Activated CD4-positive, alpha-beta T cell treated with anti-CD3 and anti-CD28 coated beads, Interleukin-2, amount 50 U/mL, for 48 hours (primary cell): ENCODE measurements at places on chromosomes 3 and 15.
A peak's percentile ranks its signal among the peaks of the same experiment; 100 is the strongest.

- no peak for DNase-seq
Measured at GRCh38 chr3:143234526-143234925, 115.0 kb downstream of the CHST2 start.

DNA sequence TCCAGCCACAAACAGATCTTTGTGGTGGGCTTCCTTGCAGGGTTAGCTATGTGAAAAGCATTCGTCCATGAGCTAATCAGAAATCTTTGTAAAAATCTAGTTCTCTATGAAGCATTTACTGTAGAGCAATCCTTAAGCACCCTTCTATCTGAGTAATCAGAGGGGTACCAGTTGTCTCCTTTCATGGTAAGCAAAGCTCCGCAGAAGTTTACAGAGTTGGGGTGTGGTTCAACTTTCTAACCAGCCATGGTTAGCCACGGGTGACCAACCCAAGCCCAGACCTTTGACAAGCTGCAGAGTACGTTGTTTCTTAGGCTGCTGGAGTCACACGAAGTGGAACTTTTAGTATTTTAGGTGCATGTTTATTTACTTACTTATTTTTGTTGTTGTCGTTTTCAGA is 77.4 kb downstream of the FLNB start:
- DNase-seq, result no peak

DNA sequence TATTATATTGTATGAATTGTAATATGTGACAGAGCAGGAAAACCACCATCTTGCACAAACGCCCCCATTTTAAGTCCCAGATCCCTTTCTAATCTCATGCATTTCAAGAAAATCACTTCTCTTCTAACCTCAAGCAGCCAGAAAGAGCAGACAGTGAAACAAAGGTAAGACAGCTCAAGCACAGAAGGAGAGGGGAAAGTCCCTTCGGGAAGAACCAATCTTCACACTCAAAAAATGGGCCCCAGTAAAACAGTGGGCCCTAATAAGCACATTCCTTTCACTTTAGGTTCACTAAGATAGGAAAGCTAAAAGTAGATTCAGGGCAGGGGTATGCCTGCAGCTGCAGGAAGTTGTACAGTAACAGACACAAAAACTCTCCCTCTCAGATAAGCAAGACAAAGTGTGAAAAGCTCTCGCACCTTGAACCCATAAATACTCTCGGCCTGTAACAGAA is 1268.7 kb downstream of the SI start:
- no peak for DNase-seq

GRCh38 chr3:132090921-132091320 is 56.1 kb upstream of the CPNE4 start:
- DNase-seq, result no peak

DNA sequence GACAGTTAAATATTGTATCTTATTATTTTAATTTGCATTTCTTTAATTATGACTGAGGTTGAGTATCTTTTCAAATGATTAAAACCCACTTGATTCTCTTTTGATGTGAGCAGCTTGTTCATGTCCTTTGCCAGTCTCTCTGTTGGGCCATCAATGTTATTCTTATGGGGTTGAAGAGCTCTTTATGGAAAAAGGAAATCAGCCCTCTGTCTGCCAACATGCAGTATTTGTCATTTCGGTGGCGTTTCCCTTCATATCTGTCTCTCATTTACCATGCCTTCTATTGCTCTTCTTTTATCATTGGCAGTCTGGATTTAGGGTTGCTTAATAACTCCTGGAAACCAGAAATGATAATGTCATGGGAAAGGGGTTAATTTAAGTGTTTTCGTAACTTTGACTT is 340.7 kb upstream of the DNAJC19 start:
- no peak for DNase-seq

GRCh38 chr15:59051873-59052861 is 52.8 kb upstream of the CCNB2 start:
- no peak for DNase-seq

GRCh38 chr3:174229916-174230315 is 629.2 kb upstream of the NAALADL2 start:
- no peak for DNase-seq

DNA sequence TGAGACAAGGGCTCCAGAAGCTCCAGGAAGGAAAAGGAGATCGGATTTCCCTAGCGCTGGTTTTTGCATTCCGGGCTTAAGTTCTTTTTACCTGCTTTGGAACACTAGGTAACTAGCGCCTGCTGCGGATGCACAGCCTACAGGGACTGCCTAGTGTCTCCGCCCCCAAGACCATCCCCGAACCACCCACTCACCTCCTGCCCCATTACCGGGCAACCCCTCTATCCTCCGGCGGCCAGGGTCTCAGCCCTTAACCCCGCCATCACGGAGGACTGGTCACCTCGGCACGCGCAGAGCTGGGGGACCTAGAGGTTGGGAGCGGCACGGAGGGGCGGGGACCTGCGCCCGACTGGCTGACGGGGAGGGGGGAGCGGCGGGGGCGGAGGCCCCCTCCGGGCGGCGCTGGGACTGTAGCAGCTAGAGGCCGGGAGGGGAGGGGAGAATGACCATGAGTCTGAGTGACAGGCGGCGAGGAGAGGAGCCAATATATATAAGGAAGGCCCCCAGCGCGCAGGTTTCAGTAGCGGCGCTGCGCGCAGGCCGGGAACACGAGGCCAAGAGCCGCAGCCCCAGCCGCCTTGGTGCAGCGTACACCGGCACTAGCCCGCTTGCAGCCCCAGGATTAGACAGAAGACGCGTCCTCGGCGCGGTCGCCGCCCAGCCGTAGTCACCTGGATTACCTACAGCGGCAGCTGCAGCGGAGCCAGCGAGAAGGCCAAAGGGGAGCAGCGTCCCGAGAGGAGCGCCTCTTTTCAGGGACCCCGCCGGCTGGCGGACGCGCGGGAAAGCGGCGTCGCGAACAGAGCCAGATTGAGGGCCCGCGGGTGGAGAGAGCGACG is at the start of gene DLL4:
Gene DLL4, plus strand, starts transcription at position 520 of the 839 bp plus-strand sequence. CDS start 329 bp downstream, outside the sequence.
- peak; percentile 44 for DNase-seq

DNA sequence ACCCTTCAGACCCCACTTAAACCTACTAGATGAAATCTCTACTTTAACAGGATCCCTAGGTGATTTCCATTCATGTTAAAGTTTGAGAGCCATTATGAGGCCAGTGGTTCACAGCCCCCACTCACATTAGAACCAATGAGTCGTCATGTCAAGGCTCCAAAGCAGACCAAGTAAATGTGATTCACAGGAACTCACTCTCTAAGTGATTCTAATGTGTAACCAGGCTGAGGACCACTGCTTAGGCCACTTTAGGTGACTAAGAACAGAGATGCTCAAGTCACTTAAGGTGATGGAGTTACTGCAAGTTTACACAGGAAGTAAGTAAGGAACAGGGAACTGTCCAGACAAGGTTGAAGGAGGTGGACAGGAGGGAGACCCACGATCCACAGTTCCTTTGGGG is 7.7 kb downstream of the GALNT15 start:
- DNase-seq, result no peak

GRCh38 chr15:62495670-62496614 is 330.9 kb upstream of the C2CD4B start:
- no peak for DNase-seq

GRCh38 chr3:186099178-186099577 is 9.7 kb downstream of the ETV5 start:
- DNase-seq, result no peak

DNA sequence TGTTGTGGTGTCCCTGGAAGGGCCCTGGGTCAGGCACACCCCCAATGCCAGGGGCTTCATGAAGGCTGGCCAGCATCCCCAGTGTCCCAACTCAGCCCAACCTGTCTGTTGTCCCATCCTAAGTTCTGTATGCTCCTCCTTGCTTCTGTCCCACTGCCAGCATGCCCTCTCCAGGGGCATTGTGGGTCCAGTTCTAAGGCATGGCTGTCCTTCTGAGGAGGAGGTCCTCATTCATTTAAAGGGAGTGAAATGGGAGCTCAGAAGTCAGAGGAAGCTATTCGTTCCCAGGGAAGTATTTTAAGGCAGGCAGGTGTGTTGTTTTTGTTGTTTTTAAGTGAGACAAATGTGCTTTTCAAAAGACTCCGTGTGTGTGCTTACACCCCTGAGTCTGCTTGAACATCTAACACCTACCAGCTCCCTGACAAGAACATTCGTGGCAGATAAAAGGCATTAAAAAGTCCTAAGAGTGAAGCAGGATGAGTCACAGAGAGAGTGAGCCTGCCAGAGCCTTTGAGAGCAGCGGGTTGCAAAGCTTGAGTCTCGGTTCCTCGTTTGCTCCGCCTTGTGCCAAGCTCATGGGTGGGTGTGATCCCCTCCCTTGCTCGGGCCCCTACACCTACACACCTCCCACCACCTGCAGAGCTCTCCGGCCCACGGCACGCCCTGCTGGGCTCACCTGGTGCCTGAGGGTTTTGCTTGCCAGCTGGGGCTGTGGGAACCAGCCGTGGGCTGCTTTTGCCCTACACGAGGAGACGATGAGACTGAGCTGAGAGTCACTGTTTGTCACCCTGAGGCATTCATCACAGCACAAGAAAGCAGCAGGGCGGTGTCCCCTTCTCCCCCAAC is 183.4 kb upstream of the TOPAZ1 start:
- peak; percentile 17 for DNase-seq

- no peak for DNase-seq
Measured at GRCh38 chr3:138939561-138940241, 7.2 kb downstream of the FOXL2 start.

- no peak for DNase-seq
Measured at GRCh38 chr15:47813748-47814384, 96.6 kb downstream of the SEMA6D start.

DNA sequence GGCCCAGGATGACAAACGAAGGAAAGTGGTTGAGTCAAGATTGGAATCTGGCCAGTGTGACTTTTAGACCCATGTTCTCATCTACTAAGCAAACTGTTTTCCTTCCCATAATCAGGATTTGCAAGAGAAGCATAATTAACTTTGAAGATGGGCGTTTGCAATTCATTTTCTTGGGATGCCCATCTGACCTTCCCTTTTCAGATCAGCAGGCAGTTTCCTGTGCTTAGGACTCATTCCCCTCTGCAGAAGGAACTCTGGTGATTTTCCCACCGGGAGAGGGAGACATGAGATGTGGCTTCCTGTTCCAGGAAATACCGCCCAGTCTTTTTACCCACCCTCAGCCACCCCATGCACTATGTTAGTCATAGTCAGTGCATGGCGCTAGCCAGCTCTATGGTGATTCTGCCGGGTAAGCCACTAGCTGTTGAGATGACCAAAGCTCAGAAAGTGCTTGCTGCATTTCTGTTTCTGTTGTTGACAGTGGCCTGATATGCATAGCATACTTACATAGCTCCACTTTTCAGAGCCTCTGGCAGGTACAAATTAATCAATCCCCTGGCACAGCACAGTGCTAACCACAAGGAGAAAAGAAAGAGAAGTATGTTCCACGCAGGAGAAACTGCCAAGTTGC is 129.4 kb downstream of the VGLL4 start:
- no peak for DNase-seq

- no peak for DNase-seq
Measured at GRCh38 chr3:108548304-108548703, 37.9 kb upstream of the MYH15 start.

DNA sequence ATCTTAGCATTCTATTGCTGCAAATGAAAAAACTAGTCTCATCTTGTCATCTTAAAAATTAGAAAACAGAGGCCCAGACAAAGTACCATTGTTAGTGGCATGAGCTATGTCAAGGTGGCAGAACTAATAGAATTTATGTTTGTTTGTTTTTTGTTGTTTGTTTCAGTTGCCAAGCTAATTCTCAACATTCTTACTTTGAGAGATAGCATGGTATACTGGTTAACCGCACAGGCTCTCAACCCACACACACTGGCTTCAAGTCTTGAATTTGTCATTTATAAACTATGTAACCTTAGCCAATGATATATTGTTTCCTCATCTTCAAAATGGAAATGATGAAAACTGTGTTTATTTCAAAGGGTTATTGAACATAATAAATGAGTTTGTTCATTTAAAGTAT is 367.6 kb upstream of the PLSCR5 start:
- DNase-seq, result no peak

GRCh38 chr15:90345857-90346256 is 6.2 kb upstream of the ZNF774 start:
- DNase-seq, result no peak

GRCh38 chr3:9581742-9582141 is 28.1 kb upstream of the LHFPL4 start:
- DNase-seq, result no peak

DNA sequence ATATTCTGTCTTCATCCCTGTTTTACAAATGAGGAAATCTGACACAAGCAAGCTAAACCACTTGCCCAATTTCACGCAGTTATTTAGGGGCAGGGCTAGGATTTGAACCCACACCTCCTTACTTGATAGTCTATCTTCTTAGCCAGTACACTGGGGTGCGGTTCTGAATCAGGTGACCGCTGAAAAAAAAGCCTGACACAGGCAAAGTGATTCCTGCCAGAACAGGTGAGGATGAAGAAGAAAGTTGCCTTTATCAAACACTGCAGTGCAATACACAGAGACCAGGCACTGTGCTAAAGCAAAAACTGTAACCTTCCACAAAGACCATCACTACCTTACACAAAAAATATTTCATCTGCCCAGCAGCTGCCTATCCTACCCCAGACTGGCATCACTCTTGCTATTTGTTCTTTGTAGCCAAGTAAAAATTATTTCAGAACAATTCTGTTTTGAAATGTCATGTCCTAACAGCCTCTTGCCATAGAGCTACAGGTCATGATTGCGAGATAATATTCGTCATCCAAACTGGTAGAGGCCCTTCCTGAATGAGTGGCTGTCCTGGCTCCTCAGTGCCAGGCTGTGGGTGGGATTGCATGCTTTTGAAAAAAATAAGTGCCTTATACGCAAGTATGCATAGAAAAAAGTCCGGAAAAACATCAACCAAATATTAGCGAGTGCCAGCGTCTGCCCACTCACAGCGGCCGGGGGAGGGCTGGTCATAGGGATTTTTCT is 142.3 kb upstream of the TPM1 start:
- no peak for DNase-seq

DNA sequence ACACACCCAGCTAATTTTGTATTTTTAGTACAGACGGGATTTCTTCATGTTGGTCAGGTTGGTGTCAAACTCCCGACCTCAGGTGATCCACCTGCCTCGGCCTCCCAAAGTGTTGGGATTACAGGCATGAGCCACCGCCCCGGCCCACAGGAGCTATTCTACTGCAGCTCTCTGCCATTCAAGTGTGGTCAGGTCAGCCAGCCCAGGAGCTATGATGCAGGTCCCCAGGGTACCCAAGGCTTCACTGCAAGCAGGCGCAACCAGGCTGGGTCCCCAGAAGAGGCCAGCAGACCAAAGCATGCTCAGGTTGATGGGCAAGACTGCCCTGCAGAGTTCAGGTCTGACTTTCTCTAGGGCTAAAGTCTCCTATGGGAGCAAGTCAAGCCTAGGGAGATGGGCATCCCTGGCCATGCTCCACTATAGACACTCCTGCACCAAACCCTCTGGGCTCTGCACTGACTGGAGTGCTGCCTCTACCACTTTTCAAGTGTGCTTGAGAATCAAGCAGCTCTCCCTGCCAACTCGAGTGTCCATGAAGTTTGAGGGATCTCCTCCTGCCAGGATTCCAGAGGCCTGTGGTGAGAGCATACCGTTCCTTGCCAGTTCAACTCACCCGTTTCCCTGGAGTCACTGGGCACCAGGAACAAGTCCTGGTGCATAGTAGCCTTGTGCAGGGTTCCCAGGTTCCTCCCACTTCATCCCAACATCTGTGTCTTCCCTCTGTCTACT is 30.9 kb downstream of the MYO9A start:
- DNase-seq, result no peak

- DNase-seq, result no peak
Measured at GRCh38 chr15:36612063-36612788, 32.8 kb downstream of the CDIN1 start.
